ENCODE measurements at places on chromosomes 2 and 18.

- DNase-seq = no peak
Measured at GRCh38 chr2:37500031-37500430, 155.6 kb downstream of the QPCT start.

DNA sequence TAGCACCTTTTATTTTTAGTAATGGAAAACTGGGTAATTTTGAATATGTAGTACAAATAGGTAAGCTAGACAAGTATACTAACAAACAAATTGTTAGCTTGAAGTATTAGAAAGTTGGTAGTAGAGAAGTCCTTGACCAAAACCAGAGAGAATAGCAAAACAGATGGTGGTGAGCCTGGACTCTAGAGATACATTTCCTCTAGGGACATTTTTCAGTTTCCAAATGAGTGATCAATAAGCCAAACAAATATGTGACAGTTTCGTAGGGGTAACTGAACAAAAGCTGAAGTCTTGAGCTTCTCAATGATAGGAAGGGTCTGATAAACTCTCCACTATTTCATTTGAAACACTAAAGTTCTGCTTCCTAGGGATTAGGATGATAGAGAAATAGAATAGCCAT lies 692.0 kb upstream of the FAM98A start:
- DNase-seq = no peak

GRCh38 chr2:218046238-218046637 lies 22.8 kb upstream of the RUFY4 start:
- no peak for DNase-seq

- DNase-seq = no peak
Measured at GRCh38 chr2:12538138-12538694, 178.5 kb upstream of the TRIB2 start.

- no peak for DNase-seq
Measured at GRCh38 chr18:78721238-78721875, 258.3 kb upstream of the SALL3 start.

- no peak for DNase-seq
Measured at GRCh38 chr2:122210898-122211856, 455.7 kb downstream of the TSN start.

Data from hypothalamus (tissue), 51 donors.